ENCODE measurements at places on chromosomes 16 and 17.

DNA sequence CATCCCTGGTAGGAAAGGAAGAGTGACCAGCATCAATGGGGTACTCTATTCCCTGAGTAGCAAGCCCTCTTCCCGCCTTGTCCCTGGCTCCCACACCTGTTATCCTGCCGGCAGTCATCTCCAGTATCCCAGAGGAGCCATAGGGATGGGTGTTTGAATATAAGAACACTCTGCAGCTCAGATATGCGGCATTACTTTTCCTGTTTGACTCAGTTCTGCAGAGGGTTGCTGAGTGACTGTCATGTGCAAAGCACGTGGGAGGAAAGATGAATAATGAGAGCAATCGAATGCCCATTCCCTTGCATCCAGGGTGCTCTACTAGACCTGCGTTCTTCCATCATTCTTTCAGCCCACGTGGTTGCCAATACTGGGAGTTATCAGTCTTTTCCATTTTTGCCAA is 115.1 kb downstream of the PRKCB start:
- DNase-seq = no peak

DNA sequence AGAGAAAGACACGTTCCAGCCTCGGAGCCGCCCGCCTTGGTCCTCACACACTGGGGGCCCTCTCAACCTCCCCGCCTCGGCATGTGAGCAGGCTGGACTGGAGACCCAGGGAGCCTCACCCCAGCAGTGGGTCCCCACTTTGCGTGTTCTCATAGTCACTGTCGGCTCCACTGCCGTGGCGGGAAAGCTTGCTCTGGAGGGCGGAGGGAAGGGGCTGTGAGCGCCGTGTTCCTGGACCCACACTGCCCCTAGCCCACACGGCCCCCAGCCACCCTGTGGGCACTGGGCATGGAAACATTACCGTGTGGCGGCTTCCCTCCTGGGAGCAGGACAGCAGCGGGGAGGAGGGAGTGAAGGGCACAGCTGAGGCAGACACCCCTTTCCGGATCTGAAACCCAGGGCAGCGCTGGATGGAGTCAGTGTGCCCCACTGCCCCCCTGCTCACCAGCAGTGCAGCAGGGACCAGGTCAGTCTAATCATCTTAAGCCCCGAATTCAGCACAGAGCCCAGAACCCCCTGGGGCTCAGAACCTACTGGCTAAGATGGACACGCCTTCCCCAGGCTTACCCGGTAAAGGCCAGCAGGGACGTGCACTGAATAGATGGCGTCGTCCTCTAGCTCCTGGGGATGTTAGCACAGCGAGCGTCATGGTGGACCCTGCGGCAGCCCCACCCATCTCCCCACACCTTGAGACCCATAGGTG is 7.2 kb downstream of the TP53I13 start:
- no peak for DNase-seq

- no peak for DNase-seq
These were observed 17.4 kb downstream of the CDIPT start for GRCh38 chr16:29845656-29846055.

DNA sequence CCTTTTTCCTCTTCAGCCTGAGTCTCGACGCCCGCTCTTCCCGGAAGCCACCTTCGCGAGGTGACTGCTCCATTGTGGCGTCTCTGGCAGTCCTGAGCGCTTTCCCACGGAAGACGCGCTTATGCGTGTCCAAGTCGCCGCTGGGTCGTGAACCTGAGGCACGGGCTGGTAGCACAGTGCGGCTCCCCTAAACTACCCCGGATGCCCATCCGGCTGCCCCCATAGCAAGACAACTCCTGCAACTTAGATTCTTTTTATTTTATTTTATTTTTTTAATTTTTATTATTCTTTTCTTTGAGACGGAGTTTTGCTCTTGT is 2.1 kb upstream of the ESRP2 start:
- DNase-seq = no peak

GRCh38 chr17:15263206-15263579 is 1.9 kb downstream of the PMP22 start:
- peak; percentile 60 for DNase-seq

DNA sequence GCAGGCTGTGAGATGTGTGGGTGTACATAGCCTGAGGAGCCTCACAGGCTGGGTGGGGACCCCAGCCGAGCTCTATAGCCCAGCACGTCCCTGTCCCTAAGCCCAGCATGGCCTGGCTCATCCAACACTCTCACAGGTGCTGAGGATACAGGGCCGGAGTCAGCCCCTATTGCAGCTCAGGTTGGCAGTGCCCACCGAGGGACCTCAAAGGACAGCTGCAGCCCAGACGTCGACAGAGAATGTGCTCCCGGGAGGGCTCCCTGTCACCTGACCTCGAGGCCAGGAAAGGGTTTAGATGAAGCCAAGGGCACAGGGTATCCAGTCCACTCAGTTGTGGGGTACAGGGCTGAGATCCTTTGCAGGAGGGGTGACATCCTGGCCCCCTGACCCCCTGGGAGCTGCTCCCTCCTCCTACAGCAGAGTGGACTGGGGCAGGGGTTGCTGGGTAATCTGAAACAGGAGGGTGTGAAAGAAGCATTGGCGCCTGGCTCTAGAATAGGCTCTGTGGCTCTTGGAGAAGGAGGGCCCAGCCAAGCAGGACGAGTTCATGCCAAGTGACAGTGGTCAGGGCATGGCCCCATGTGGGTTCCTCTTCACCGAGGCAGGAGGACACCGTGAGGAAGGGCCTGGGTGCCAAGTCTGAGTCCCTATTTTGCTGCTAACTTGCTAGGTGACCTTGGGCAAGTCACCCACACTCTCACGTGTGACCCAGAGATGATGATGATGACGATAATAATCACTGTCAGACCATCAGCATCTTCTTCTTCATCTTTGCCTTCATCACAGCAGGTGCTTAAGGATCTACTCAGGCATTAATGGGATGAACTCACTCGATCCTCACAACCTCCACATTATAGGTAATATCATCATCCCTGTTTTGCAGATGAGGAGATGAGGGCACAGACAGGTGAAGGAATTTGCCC is 68.0 kb downstream of the RMI2 start:
- no peak for DNase-seq

DNA sequence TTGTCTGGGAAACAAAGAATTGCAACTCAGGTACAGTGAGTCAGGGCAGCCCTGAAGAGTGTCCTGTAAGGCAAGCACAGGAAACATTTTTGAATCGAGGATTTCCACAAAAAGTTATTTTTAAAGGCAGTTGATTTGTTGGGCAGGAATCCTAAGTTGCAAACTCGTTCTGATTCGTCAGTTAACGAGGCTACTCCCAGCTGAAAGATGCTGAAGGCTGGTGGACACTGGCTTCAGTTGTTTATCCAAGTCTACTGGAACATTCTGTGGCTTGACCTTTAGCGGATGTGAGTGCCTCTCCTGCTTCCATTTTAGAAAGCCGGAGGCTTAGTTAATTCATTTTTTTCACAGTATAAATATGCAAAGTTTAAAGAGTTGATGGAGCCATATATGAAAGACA is 84.2 kb downstream of the KCNJ12 start:
- DNase-seq = no peak
